ENCODE measurements at places on chromosomes 5 and 9.

GRCh38 chr5:73999297-73999696, 373.3 kb downstream of the ARHGEF28 start:
- no peak for DNase-seq

GRCh38 chr5:135203593-135204036, 169.6 kb upstream of the PITX1 start:
- no peak for DNase-seq

DNA sequence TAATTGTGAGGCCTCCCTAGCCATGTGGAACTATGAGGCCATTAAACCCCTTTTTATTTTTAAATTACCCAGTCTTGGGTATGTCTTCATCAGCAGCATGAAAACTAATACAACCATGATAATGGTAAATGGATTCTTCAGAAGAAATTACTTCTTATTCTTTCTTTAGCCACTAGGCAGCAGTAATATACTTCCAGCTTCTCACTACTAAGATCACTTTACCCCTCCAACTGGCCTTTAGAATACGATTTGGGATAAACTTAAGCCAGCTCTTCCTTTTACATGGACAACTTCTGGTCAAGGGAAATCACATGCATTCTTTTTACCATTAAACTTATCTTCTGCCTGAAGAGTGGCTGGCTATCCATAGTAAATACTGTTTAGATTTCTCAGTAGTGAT, 355.4 kb downstream of the MAN2A1 start:
- DNase-seq, result no peak

GRCh38 chr5:79200573-79201183, 35.3 kb upstream of the JMY start:
- DNase-seq, result no peak

Measured in right forelimb (tissue), 1 donor.